Activated CD8-positive, alpha-beta memory T cell treated with anti-CD3 and anti-CD28 coated beads for 1 hour (primary cell): ENCODE measurements at places on chromosomes 2 and 18.

DNA sequence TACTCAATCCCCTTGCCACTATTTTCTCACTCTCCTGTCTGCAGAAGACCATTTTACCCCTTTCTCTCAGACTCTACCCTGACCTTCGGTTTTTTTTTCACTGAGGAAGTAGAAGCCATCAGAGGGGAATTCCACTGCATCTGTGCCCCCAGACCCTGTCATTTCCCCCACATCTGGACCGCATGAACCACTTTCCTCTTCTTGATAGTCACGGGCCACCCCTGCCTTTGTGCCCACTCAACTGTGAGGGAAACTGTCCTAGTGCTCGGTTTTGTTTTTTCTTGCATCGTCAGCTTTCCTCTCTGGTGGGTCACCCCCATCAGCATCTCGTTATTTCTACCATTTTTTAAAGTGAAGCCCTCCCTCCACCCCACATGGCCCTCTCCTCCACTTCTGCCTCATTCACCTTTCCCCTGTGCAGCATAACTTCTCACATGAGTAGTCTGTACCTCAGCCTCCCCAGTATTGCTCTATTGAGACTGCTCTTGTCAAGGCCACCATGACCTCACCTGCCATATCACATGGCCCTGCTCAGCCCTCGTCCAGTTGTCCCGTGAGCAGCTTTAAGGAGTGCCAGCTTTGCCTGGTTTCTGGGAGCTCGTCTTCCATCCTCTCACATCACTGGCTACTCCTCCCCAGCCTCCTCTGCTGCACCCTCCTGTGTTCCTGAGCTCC lies 32.4 kb downstream of the TMEM87B start:
- DNase-seq: no peak

GRCh38 chr2:170276925-170277629 lies 99.1 kb downstream of the MYO3B start:
- DNase-seq: no peak

- DNase-seq: no peak
These were observed 129.7 kb downstream of the TGIF1 start for GRCh38 chr18:3579701-3580100.

DNA sequence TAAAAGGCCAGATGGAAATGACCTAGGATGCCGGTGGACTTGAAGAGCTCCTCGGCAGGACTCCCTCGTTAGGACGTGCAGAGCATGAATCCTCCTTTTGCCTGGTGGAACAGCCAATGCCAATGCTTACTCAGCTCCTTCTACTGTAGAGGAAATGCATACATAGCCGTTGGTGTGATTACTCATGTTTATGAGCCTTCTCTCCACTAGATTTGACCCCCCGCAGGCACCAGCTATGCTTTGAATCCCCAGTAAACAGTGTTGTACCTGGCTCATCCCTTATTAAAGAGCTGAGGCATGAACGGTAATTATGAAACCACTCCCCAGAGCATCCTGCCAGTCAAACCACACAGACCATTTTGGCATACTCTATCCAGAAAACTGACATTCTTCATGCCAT lies 172.8 kb downstream of the ANTXR1 start:
- no peak for DNase-seq

DNA sequence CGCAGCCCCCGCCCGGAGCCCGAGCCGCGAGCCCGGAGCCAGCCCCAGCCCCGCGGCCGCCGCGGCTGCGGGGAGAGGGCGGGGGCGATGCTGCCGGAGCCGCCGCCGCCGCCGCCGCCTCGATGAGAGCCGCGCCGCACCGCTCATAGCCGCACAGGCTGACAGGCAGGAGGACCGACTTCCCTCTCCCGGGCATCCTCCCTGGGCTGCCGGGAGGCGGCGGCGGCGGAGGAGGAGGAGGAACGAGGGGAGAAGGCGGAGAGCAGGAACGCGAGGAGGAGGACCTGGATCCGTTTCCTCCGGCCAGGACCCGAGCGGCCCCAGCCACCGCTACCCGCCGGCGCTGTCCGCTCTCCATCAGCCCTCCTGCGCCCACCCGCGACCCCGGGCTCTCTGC lies 370 bp downstream of the KLHL29 start:
- no peak for DNase-seq

DNA sequence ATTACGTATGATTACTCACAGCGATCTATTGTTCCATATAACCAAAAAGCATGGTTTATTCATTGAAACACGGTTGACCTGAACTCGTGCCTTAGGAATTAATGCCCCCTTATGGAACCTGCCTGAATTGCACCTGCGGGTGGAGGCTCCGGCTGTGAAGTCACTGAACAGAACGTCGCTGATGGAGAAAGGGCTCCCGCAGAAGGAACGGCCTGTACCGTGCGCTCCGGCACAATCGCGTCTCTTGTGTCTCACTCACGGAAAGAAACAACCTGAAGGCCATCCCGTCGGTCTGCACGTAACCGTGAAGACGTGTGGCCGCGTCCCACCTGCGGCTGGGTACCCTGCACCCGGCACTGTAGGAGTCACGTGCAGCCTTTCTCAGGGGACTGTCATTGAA lies 133.1 kb downstream of the NFATC1 start:
- peak; percentile 54 for DNase-seq
